ENCODE measurements at places on chromosomes 3 and 15.

GRCh38 chr3:146967783-146968182, 362.6 kb upstream of the PLSCR5 start:
- DNase-seq: no peak

- DNase-seq: no peak
Observed at GRCh38 chr3:96646596-96646995, 167.8 kb upstream of the EPHA6 start.

DNA sequence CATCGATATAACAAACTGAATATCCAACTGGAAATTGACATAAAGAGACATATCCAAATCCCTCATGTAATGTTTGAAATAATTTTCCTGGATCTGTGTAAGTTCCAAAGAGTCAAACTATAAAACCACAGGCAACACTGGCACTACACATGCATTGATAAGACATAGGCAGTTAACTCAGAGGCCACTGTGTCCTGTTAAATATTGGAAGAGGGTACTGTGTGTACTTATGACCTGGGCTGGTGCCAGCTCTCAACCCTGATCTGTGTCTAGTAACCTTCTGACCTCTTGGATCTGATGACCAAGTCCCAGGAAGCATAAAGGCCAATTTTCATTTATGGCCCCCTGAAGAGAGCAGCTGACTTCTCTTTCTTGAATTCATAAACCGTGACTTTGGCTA, 4.5 kb downstream of the NR1I2 start:
- no peak for DNase-seq

GRCh38 chr3:195084746-195085145, 186.2 kb downstream of the XXYLT1 start:
- no peak for DNase-seq
